ENCODE measurements at places on chromosomes 16 and 17.

GRCh38 chr17:74748279-74748528, 224 bp upstream of the NHERF1 start:
- no peak for DNase-seq

GRCh38 chr16:1678500-1679098, 520 bp downstream of the JPT2 start:
- DNase-seq = peak; percentile 60

- DNase-seq = no peak
Measured at GRCh38 chr17:41417127-41417526, 7.3 kb downstream of the KRT37 start.

GRCh38 chr16:81487301-81487720, 42.7 kb downstream of the CMIP start:
- DNase-seq = no peak

GRCh38 chr17:75503976-75504346, 11.4 kb downstream of the CASKIN2 start:
- no peak for DNase-seq

DNA sequence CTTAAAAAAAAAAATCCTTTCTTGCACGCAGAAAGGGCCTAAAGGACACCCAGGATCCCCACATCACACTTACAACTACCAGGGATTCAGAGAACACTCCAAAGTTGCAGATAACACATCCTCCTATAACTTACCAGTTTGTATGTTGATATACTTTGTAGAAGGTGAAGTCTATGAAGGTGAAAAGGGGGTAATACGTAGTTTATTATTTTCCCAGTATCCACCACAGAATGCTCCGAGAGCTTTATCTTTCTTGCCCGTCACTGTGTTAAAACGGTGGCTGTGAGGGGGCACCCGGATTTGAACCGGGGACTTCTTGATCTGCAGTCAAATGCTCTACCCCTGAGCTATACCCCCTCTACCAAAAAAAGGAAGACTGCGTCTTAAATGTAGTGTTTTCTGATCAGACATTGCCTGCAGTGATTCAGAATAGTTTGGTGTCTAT, 7.9 kb upstream of the RPL23 start:
- DNase-seq = peak; percentile 63

DNA sequence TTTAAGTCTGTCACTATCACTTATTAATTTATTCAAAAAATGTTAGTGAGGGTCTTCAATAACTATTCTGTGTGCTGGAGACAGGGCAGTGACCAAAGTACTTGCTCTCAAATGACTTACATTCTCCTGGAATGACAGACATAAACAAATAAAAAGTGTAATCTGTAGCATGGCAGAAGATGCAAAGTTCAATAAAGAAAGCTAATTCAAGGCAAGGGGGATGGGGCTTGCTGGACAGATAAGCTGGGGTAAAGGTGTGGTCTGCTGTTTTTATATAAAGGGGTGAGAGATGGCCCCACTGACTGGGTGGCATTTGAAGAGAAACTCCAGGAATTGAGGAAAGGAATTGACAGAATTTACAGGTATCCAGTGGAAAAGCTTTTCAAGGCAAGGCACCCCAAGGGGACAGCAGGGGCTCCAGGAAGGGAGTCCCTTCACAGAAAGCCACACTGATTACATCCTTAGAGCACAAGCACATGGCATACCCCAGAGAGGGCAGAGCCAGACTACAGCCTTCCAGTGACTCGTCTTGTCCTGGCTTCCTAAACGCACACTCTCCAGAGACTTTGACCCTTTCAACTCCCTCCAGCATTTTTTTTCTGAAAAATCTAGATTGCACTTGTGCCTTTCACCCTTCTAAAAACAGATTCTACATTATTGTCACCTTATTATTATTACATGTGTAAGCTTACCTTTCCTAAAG, 123.7 kb upstream of the HS3ST3A1 start:
- no peak for DNase-seq

- DNase-seq = no peak
Measured at GRCh38 chr16:27236635-27237218, 31.8 kb downstream of the NSMCE1 start.

DNA sequence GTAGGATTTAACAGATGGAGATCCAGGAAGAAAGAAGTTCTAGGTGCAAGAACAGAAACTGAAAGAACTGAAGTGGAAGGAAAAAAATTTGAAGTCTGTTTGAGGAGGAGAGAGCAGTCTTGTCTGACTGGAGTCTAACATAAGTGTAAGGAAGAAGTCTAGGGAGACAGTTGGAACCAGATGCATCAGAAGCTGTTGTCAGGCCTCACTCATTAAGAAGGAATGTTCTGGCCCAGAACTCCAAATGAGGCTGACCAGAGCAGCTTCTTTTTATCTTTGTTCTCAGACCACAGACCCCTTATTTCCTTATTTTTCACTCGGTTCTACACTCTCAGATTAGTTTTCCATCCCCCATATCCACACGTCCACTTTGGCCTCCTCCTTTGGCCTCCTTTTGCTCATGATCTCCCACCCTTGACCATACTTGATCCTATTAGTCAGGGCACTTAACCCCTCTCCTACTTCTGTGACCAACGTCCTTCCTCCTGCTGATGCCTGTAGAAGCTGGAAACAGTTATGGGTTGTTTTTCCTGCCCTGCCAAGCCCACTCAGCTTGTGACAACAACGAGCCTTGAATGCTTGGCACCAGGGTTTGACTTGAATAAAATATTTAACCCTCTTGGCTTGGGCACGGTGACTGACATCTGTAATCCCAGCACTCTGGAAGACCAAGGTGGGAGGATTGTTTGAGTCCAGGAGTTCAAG, 7.0 kb upstream of the MYH2 start:
- DNase-seq = no peak

DNA sequence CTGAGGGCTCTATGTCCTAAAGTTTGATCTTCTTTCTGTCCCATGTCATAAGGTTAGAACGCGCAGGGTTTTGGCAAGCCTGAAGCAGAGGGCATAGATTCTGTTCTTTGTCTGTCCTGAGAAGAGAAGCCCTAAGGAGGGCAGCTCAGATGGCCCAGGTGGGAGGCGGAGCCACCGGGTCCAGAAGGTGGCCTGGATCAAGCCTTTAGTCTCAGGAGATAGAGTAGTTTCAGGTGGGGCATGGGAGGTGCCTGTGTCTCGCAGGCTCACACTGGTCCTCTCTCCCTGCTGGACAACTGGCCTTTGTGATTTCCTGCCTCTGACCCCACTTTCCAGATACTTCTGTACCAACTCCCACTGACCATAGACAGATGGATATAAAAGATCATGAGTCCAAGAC, 44.2 kb upstream of the DNAJA2 start:
- no peak for DNase-seq

- DNase-seq = no peak
Measured at GRCh38 chr17:80331820-80332219, 71.2 kb downstream of the RNF213 start.

- peak; percentile 86 for DNase-seq
Measured at GRCh38 chr17:64028874-64029464, 8.5 kb upstream of the ICAM2 start.

DNA sequence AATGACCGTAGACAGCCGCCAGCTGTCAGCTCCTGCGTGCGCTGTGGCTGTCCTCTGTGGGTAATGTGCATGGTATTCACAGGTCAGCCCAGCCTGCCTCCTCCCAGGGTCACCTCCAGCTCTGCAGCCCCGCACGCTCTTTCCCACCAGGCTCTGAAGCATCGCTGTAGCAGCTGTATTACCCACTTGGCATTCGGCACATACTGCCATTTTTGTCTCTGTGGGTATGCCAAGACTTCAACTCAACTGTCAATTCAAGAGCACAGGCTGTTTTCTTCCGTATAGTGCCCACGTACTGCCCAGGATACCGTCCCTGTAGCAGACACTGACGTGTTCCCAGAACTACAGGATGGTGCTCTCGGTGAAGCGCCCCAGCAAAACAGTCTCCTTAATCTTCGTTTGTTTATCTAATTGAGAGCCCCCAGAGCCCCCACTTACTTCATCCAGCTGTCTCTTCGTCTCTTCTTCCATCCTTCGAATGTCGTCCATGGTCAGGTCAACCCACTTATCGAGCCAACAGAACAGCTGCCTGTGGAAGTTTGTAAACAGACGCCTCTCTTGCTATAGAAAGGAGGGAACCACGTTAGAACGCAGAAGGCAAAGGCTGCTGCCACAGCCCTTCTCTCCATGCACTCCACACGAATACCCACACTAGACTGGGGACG, 17.4 kb upstream of the INPP5K start:
- DNase-seq = no peak

GRCh38 chr17:41987642-41988041, 21.0 kb downstream of the CNP start:
- peak; percentile 43 for DNase-seq

DNA sequence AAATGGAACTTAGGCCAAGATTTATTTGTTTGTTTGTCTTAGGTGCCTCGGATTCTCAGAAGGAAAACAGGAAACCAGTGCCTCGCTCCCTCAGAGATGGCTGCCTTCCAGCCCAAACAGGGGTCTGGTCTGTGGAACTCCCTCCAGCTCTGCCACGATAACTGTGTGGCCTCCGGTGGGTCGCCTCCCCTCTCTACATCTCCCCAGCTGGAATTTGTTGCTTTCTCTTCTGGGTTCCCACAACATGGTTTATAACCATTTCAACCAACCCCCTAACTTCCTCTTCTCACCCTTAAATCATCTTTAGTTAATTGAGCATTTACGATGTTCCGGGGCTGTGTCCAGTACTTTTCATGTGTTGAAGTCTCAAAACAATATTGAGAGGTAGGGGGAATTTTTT, 30.9 kb upstream of the PLLP start:
- DNase-seq = no peak

DNA sequence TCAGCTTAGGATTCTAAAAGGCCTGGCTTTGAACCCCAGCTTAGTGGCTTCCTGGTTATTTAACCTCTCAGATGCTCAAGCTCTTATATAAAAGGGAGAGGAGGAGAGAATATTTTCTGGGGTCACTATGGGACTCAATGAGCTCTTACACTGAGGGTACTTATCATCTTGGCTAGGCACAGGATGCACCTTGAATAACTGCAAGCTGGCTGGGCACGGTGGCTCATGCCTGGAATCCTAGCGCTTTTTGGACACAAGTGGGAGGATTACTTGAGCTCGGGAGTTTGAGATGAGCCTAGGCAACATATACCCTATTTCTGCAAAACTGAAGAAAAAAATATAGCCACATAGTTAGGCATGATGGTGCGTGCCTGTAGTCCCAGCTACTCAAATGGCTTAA, 665.3 kb upstream of the RBFOX1 start:
- DNase-seq = no peak

DNA sequence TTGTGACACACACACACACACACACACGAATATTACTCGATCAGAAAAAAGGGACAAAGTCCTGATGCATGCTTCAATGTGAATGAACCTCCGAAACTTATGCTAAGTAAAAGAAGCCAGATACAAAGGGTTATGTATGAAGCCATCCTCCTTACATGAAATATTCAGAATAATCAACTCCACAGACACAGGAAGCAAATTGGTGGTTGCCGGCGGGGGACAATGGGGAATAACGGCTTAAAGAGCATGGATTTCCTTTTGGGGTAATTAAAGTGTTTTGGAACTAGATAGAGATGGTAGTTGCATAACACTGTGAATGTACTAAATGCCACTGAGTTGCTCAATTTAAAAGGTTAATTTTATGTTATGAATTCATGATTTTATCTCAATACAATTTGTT, 8.1 kb upstream of the CACNG5 start:
- no peak for DNase-seq

DNA sequence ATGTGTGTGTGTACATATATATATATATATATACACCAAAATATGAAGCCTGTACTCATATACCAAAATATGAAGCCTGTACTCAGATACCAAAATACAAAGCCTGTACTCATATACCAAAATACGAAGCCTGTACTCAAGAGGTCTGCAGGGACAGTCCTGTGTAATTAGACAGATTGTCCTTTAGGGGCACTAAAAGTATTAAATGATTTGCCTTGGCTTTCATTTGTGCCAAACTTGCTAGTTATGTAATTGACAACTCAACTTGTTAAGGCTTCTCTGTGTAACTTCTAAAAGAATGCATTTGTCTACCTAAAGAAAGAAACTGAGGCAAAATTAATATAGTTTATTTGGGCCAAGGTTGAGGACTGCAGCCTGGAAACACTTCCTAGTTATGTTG, 30.8 kb upstream of the DHX40 start:
- no peak for DNase-seq

DNA sequence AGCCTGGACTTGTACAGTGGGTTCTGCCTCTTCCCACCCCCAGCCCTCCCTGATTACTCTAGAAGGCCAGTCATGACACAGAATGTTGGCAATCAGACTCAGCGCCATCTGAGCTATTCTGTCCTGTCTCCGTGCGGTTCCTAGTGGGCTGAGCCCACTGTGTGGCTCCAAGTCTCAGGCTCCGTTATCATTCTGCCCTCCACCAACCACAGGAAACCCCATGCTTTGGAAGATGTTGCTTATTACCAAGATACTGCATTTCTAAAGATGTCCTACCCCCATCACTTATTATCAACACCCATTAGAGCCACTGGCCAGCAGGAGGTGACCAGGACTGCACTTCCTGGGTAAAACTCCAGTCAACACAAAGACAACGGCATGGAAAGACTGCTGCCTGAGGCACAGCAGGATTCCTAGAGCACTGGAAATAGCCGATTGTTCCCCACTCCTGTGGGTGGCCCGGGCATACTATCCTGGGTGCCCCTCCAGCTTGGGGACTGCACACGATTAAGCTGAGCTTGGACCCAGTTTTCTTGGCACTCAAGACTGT, 133.6 kb downstream of the AATF start:
- no peak for DNase-seq

DNA sequence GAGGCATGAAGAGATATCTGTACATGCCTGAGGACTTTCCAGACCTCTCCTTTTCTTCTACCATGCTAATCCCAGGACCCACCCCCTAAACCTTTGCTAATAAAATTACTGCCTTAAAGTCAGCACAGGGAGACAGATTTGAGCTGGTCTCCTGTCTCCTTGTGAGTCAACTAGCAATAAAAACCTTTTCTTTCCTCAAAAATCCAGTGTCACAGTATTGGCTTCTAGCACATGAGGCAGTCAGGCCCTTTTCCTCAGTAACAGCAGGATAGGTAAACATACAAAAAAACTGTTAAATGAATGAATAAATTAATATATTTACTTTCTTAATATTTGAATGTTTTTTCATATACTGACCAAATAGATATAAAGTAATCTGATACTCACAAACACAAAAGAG, 41.3 kb downstream of the ABCA10 start:
- no peak for DNase-seq

DNA sequence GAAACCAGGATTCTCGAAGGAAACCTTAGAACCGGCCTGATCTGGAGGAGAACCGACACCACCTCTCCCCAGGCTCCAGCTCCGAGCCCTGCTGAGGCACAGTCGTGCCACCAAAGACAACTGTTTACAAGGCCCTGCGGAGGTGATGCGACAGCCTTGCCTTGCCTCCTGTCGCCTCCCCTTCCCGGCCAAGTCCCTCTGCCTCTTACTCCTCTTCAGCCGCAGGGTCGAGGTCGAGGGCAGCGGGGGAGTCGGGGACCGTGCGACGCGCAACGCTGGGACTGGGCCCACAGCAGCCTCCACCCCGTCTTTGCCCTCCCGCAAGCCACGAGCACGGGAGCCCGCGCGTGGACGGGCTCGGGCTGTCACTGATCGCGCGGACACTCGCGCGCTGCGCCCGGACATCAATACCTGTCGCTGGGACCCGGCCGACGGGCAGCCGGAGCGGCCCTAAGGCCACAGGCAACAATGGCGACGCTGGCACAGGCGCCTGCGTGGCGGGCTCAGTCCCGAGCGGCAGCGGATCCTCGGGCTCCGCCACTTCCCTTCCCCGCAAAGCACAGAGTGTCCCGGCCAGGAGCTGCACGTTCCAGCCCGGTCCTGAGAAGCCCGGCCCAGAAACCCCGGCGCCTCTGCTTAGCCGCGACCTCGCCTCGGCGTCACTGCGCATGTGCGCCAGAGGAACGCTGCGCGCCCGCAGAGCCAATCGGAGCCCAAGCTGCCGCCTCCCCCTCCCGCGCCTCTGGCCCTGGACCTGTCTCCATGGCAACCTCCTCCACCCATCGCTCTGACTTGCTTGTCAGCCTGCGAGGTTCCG, at the start of gene ZNF287:
Gene ZNF287, minus strand, starts transcription at position 664 of the 817 bp plus-strand sequence. CDS start 1,473 bp downstream, outside the sequence.
- DNase-seq = peak; percentile 96

Data from activated CD4-positive, alpha-beta T cell treated with anti-CD3 and anti-CD28 coated beads for 36 hours (primary cell).